ENCODE measurements at places on chromosomes 12 and 14.

GRCh38 chr12:106130474-106131113, 8.2 kb downstream of the NUAK1 start:
- DNase-seq, result no peak

GRCh38 chr14:92500491-92500941, 13.1 kb upstream of the RIN3 start:
- no peak for DNase-seq

- no peak for DNase-seq
Observed at GRCh38 chr12:110426406-110426805, 22.9 kb upstream of the ANAPC7 start.

DNA sequence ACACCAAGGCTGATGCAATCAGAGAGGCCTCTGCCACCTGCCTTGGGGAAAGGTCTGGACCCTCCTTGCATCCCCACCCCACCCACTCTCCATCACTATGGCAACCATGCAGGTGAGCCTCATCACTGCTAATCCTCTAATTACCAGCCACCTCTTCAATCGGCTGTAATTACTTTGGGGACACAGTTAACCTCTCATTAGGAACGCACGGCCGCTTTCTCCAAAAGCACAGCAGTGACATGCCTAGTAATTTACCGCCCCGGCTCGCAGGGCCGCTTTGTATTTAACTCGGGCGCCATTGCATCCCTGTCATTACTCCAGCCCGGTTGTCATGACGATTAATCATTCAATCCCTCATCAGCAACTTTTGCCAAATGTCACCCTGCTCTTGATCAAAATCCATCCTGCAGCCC, 36.3 kb upstream of the FAM222A start:
- no peak for DNase-seq

DNA sequence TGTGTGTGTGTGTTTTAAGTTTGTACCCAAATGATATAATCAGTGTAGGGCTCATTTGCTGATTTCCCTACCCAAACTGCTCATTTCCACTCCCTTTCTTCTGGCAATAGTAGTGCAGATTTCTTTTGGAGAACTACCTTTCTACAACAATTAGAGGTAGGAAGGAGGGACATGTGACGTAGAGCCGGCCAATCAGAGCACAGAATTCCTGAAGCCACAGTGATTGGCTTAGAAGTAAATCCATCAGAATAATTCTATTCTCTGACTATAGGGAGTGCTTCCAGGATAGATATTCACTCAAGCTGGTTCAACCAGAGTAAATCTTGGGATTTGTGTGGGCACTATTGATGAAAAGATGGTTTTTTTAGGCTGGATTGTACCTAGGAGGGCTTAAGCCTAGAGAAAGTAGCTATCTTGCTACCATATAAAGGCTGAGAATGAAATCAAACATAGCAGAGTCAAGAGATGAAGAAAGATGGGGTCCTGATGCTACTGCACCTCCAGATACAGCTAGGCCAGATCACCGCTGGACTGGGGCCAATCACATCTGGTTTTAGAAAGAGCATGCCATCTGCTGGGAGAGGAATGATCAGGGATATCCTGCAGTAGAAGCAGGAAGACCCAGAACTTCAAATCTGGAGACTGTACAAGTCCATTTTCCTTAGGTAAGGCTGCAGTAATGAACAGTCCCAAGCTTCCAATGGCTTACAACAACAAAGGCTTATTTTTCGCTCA, 54.1 kb upstream of the NUAK1 start:
- no peak for DNase-seq

GRCh38 chr12:71160585-71160984, 2.8 kb upstream of the TSPAN8 start:
- DNase-seq, result no peak

DNA sequence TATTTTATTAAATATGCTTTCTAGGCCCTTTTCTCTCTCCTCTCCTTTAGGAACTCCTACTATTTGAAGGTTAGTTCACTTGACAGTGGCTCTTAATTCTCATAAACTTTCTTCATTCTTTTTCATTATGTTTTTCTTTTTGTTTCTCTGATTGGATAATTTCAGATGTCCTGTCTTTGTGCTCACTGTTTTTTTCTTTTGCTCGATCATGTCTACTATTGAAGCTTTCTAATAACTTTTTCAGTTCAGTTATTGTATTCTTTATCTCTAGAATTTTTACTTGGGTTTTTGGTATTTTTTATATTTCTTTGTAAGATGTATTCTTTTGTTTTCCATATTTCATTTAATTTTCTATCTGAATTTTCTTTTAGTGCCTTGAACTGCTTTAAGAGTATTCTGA, 215.0 kb downstream of the PLCZ1 start:
- DNase-seq, result no peak

DNA sequence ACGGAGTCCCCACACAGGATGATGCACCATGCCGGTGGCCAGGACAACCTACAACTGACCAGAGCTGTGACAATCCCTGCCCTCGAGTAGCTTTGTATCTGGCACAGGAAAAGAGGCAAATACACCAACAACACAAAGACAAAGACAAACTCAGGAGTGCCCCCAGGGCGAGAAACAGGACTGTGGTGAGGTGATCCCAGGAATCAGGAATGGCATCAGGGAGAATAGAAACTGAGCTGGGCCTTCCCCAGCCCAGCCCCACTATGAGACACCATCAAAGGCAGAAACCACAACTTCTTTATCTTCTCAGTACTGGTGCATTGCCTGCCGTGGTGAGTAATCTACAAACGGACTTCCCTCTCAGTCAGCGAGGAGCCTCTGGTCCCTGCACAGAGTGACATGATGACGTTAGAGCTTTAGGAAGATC, 157.7 kb downstream of the TTC7B start:
- no peak for DNase-seq

GRCh38 chr12:10153271-10154144, 18.4 kb downstream of the OLR1 start:
- DNase-seq, result peak; percentile 73

DNA sequence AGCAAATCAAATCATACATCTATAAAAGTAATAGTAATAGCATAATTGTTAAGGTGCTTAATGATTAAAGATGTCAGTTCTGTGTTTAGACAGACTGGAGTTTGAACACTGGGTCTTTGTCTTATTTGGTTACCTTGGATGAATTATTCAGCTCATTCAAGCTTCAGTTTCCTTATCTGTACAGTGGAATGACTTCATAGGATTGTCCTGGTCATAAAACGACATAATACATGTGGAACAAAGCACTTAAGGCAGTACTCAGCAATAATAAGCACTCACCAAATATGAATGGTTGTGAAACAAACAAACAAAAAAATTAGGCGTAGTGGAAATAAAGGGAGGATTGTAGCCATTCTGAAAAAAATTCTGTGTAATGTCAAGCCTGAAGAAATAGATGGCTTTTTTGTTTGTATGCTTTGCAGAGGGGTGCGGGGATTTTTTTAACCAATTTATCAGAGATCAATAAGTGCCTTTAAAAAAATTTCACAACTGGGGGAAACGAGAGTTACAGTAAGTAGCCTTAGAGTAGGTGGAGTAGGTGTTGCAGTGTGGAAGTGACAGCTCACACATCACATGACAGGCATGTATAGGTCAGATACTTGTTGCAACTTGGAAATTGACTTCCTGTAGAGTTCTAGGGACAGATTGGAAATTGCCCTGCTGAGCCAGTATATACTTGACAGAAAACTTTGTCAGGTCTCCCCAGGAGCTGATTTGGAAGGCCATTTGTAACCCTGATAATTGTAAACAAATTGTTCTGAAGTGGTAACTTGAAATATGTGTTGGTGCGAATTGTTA, 157.7 kb downstream of the SLC15A5 start:
- no peak for DNase-seq

GRCh38 chr14:66395300-66395699, 90.9 kb upstream of the CCDC196 start:
- no peak for DNase-seq

- no peak for DNase-seq
Observed at GRCh38 chr14:77856941-77857340, 57.0 kb downstream of the ADCK1 start.

- no peak for DNase-seq
Observed at GRCh38 chr12:64457466-64457865, 5.5 kb downstream of the TBK1 start.

- no peak for DNase-seq
Observed at GRCh38 chr12:98438656-98439230, 76.6 kb upstream of the TMPO start.

- no peak for DNase-seq
Observed at GRCh38 chr12:21526053-21526452, at the start of gene SPX. Gene SPX, plus strand, starts transcription at chr12:21526296. Its CDS starts 177 bp downstream, at chr12:21526473.
